Ecto neural progenitor cell (in vitro differentiated cells): ENCODE measurements at places on chromosomes 16 and 17.

DNA sequence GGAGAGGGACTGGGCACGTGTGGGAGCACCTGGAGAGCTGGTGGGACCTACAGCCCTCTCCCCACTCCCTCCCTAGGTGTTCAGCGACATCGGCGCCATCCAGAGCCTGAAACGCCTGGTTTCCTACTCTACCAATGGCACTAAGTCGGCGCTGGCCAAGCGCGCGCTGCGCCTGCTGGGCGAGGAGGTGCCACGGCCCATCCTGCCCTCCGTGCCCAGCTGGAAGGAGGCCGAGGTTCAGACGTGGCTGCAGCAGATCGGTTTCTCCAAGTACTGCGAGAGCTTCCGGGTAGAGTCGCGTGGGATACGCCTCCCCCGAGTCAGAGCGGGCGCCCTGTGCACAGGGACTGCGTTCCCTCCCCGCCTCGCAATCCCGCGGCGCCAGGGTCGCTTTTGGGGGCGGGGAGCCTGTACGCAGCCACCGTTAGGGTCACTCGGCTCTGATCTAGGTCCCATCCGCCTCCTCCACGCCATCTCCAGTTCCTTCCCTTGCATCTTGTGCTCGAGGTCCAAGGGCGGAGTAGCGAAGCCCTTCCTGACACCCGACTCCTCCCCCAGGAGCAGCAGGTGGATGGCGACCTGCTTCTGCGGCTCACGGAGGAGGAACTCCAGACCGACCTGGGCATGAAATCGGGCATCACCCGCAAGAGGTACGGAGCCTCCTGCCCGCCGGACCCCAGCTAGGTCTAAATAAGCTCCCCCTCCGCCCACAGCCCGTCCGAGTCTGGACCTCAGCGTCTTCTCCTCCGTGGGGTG is 13.0 kb downstream of the SARM1 start:
- DNase-seq = no peak

DNA sequence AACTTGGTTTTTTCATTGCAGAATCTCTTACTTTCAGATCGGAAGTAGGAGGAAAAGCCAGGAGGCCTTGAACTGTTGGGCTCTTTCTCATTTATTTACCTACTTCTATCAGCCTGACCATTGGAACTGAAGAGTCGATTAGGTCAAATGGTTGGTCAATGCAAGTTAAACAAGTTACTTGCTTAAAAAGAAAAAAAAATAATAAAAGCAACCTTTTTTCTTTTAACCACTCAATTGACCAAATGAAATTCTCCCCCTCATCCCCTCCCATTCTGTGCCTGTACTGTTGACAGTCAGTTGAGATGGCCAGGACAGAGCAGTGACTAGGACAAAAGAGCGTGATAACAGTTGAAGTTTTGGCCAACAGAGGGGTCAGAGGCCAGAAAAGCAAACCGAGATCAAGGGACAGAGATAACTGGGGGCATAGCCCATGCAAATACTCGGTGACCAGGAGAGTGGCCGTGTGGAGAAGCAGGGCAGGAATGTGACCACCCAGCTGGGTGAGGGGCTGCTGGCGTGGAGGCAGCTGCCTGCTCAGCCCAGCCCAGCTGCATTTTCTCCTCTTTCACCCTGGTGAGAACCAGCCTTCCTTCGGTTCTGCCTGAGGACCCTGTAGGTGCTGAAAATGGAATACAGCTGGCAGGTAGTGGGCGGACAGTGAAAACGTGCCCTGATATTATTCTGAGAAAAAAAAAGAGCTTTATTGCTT is 72.2 kb downstream of the HS3ST3B1 start:
- peak; percentile 84 for DNase-seq

DNA sequence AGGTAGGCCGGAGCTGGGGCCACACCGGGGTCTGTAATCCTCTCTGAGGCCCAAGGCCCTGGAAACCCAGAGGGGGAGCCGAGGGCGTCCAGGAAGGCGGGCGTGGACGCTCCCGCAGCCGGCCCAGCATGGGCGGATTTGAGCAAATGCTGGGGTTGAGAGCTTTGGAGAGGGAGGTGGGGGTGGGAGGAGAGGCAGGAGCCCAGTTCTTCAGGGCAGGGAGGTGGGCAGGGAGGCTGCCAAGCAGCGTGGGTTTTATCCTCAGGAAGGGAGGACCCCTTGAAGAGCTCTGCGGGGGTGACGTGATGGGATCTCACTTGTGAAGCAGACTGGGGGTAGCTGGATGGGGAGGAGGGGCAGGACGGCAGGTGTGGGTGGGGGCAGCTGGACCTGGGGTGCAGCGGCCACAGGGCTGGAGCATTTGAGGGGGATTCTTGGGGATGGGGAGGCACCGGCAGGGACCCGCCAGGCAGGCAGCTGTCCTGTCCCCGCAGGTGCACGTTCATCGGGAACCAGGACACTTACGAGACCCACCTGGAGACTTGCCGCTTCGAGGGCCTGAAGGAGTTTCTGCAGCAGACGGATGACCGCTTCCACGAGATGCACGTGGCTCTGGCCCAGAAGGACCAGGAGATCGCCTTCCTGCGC is 17.2 kb downstream of the TRAF7 start:
- no peak for DNase-seq

DNA sequence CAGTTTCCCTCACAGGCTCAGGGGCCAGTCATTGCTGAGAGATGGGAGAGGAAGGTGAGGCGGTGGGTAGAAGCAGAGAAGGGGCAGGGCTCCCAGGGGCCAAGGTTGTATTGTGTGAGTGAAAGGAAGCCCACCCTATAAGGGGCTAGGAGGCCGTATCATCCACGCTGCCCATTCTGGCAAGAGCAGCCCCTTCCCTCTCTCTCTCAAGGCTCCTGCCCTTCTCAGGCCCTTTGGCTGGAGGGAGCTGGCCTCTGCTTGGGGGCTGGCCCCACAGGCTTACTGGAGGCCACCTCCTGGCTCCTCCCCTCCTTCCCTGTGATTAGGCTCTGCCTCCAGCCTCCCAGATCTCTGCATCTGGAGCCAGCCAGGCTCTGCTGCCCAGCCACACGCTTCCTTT is 7.6 kb downstream of the TBKBP1 start:
- DNase-seq = peak; percentile 88

GRCh38 chr17:35486920-35487732 is 38.6 kb upstream of the SLFN13 start:
- no peak for DNase-seq

DNA sequence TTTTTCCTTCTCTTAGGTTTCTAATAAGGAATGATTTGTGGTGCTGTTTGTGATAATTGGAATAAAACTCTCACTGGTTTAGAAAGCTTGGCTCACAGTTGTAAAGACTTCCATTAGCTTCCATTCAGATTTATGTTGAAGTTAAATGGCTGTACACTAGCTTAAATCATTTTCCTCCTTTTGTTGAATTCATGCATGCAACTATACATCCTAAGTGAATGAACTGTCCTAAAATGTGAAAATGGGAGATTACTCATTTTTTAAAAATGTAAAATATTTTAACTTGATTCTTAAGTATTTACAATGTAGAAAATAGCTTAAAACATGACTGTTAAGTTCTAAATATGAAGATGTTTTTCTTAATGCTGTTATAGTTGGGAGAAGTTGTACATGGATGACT is 15.2 kb downstream of the PRKCA start:
- no peak for DNase-seq

- DNase-seq = no peak
These were observed at the start of gene ABCC11 for GRCh38 chr16:48247311-48247710. Gene ABCC11, minus strand, starts transcription at chr16:48247539. Its CDS starts 15,618 bp downstream, at chr16:48231921.

- peak; percentile 96 for DNase-seq
These were observed 15.2 kb downstream of the GALK1 start for GRCh38 chr17:75749545-75750389.
